Myocyte (in vitro differentiated cells): ENCODE measurements at places on chromosomes 16 and 17.

DNA sequence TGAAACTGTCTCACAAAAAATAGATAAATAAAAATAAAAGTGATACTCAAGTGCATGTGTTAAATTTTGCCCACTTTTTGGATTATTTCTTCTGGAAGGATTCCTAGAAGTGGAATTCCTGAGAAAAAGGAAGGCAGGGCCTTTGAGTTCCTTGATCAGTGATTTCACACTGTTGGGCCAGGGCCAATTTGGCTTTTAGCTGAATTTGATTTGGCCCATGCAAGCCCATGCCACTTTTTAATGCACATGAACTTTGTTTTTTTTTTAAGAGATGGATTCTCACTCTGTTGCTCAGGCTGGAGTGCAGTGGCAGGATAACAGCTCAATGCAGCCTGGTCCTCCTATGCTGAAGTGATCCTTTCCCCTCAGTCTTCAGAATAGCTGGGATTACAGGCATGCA lies 96.3 kb downstream of the TNFRSF13B start:
- DNase-seq = no peak

GRCh38 chr17:64135000-64135399 lies 5.1 kb upstream of the ERN1 start:
- DNase-seq = no peak

DNA sequence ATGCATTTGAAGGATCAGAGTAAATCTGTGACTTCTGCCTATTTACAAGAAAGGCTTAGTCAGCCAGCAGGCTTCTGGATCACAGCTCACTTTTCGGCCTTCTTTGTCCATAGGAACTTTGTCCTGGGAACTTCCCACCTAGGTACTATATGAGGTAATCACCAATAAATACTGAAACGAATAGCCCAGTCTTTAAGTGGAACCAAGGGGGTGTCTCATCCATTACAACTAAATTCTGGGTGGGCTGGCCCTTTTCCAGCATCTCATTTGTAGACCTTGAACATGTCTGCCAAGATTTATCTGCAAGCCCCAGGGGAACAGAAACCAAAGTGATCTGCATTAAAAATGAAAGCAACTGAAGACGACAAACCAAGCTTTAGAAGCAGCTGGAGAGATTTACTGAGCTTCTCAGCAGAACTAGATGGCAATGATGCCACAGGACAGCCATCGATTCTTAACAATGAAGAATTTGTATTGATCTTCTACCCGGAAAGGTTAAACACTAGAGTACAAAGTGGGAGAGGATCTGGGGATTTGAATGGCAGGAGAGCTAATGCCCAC lies 55.5 kb downstream of the SNX11 start:
- no peak for DNase-seq

DNA sequence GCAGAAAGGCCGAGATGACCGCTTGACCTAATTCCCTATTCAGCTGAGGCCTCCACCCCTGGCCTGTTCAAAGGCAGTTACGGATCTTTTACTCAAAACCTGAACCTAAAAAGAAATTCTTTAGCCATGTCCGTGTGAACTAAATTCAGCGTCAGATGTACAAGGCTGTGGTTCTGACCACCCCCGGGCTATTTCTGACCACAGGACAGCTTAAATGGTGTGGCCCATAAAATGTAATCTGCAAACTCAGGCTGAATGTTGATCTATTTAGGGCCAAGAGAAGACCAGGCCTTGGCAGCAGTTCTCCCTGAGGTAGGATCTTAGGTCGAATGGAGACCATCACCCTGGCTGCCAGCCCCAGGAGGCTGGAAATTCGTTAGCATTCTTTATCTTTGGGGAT lies 485.5 kb downstream of the WWOX start:
- peak; percentile 41 for DNase-seq

DNA sequence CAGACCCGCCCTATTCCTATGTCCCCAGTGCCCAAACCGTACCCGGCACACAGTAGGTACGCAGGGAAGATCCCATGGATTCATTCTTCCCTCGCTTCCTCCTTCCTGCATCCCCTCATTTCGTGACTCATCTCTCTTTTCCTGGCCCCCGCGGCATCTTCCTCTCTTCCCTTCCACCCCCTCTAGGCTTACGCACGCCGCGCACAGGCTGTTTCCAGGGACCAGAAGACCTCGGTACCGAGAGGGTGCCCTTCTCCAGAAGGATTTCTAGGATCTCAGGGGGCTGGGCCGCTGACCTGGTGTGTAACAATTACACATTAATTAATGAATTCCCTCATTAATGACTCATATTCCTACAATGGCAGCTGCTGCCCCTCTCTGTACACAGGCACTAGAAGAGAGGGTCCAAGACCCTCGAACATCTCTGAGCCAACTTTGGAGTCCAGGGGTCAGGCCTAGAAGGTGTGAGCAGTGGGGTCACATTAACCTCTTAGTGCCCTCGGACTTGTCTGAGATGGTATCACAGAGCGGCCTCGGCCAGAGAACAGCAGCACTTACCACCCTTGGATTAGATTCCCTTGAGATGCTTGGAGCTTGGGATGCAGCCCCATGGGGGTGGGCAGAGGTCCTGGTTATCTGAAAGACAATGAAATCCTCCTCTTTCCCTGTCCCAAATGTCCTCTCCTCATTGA lies 16.8 kb upstream of the PLLP start:
- no peak for DNase-seq

- no peak for DNase-seq
Observed at GRCh38 chr16:79190542-79190941, 410.0 kb downstream of the MAF start.
